ENCODE measurements at places on chromosomes 7 and 10.

DNA sequence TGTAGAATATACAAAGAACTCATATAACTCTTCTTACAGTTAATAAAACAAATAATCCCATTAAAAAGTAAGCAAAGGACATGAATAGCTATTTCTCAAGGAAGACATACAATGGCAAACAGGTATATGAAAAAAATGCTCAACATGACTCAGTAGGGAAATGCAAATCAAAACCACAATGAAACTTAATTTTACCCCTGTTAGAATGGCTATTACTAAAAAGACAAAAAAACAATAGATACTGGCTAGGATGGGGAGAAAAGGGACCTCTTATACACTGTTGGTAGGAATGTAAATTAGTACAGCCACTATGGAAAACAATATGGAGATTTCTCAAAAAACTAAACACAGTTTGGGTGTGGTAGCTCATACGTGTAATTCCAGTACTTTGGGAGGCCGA lies 37.8 kb downstream of the HERPUD2 start:
- no peak for DNase-seq

DNA sequence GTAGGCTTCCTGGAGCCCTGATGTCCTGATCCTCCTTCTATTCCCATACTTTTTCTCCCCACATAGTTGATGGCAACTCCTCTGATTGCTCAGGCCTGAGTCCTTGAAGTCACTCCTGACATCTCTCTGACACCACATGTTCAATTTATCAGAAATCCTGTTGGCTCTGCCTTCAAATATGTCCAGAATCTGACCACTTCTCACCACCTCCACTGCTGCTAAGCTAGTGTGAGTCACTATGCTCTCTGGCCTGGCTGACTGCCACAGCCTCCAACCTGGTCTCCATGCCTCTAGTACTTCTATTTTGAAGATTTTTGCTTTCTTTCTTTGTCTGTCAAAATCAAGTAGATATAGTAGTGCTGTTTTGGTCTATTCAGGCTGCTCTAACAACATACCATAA lies 53.0 kb downstream of the TMEM229A start:
- DNase-seq, result no peak

GRCh38 chr10:133335246-133336117 lies 1.2 kb downstream of the CALY start:
- DNase-seq, result peak; percentile 65

GRCh38 chr10:111479966-111480365 lies 403.1 kb downstream of the ADRA2A start:
- no peak for DNase-seq

DNA sequence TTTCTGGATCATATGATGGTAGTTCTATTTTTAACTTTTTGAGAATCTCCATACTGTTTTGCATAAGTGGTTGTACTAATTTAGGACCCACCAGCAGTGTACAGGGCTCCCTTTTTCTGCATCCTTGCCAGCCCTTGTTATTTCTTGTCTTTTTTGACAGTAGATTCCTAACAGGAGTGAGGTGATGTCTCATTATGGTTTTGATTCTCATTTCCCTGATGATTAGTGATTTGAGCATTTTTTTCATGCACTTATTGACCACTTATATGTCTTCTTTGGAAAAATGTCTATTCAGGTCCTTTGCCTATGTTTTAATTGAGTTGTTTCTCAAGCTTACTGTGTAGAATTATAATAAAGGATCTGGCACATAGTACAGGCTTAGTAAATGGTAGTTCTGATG lies 238.8 kb upstream of the BMPER start:
- DNase-seq, result no peak

GRCh38 chr10:31011665-31012022 lies 20.0 kb downstream of the ZNF438 start:
- no peak for DNase-seq

DNA sequence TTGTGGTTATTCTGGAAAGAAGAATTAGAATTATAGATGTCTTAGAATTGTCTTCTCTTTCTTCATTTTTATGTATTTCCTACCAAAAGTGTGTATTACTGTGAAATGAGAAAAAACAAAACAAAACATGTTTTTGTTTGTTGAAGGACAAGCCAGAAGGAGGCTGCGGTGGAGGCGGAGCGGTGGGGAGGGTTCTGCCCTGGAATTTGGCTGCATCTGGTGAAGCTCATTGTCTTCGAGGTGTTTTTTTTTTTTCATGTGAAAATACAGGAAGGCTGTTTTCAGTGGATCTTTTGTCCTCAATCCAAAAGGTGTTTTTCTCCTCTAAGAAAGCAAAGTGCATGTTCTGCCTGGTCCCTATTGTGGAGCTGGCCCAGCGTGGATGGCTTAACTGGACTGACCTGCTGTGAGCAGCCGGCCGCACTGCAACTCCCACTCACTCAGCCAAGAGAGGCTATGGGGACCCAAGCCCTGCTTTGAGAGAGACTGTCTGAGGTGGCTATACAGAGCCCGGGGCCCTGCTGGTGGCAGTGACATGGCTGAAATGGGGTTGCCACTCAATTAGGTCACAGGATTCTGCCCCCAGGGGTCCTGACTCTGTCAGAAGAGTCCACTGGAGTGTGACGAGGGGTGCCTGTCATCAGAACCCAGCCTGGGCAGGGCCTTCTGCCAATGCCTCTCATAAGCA lies 184.9 kb upstream of the MKI67 start:
- no peak for DNase-seq

GRCh38 chr7:26348234-26348851 lies 56.7 kb downstream of the SNX10 start:
- no peak for DNase-seq

DNA sequence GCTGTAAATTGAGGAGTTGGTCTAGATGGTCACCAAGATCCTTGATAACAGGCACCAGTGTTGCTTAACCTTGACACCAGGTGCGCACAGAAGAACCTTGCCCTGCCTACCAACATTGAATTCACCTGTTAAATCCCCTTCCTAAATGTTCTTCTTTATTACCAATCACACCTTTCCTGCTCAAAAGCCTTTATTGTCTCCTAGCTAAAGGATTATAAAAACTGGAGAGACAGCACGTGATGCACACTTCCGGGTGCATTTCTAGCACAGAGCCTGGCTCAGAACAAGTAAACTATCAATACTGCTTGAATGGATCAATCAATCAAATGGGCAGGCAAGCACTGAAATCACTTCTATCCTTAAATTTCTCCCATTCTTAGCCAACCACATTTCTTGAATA lies 56.3 kb downstream of the SVIL start:
- no peak for DNase-seq

- DNase-seq, result no peak
These were observed 1004.9 kb downstream of the KCNMA1 start for GRCh38 chr10:76632767-76633051.

GRCh38 chr10:112374724-112375541 lies 1.0 kb downstream of the ACSL5 start:
- no peak for DNase-seq

- DNase-seq, result no peak
These were observed 63.0 kb downstream of the HELLS start for GRCh38 chr10:94608559-94608958.

- no peak for DNase-seq
These were observed 64.0 kb downstream of the CDK14 start for GRCh38 chr7:90660100-90660499.

DNA sequence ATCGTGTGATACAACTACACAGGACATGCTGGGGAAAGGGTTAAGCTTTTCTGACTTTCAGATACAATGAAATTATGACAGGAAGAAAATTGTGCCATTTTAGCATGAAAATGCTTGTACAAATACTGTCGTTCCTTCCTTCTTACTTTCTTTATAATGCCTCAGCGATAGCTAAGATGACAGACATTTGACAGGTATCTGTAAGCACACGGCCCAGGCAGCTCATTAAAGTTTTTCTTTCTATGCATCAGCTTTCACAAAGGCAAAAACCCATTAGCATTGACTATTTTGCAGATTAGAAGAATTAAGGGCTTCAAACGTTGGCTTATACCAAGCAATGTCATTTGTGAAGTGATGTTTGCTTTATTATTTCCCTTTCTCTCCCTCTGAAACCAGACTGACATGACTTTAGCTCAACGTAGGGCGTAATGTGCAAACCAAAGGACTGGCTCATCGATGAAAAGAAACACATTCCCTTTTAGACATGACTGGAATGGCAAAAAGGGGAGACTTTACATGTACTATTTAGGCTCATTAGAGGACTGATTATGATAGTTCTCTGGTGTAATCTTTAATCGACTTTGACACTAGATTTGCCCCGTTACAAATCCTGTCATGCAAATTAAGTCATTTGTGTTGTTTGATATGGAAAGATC lies 258.4 kb upstream of the SP8 start:
- no peak for DNase-seq

DNA sequence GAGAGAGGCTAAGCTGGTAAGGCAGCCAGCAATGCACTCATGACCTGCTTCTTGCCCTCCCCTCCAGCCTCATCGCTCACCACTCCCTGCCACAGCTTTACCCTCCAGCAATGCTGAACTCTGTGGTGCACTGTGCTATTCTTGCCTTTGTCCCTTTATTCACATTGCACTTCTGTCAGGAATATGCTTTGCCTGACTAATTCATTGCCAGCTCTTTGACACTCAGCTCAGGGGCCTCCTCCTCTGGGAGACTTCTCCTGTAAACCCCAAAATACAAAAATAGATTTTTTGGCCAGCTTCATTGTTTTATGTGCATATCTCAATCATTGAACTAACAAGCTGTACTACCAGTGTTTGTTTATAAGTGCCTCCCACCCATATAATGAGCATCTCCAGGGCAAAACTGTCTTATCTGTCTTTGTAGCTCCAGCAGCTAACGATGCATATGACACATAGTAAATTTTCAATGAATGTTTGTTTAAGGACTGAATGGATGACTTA lies 8.2 kb downstream of the CNNM1 start:
- peak; percentile 18 for DNase-seq

DNA sequence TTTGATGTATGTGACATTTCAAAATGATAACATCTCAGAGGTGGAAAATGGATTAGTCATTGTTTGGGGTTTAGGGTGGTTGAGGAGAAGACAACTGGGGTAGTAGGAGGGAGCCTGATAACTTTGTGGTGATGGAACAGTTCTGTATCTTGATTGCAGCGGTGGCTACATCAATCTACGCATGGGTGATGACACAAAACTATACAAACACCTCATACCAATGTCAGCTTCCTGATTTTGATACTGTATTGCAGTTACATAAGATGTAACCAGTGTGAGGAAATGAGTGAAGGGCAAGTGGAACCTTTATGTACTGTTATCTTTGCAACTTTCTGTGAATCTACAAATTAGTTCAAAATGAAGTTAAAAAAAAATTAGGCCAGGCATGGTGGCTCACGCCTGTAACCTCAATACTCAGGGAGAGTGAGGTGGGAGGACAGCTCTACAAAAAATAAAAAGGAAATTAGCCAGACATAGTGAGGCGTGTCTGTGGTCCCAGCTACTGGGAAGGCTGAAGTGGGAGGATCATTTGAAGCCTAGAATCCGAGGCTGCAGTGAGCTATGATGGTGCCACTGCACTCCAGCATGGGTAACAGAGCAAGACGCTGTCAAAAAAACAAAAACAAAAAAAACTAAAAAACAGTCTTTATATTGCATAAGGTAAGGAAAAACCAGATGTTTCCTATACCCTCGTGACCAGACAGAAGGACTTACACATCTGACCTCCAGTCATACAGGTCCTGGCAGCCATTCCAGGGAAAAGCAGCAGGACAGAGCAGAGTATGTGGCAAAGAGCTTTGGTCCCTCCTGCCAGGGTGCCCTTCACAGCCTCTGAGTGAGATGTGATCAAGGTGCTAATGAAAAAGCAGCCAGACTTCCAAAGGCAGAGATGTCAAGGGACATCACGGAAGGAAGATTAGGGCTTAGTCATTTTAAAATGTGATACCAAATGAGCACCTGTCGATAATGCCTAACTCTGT lies 50.8 kb downstream of the CYTH3 start:
- no peak for DNase-seq

DNA sequence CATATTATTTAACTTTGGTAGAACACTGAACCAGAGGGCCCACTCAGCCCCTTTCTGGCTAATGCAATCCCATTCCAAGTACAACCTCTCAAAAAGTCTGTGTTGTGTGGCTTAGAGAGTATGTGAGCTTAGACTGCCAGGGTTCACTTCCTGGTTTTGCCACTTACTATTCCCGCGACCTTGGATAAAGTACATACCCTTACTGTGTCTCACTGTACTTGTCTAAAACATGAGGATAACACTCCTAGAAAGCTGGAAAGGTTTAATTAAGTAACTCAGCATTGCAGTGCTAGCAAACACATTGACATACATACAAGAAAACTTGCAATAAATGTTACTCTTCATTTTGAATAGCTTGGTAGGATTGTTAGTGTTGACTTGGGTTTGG lies 215.8 kb downstream of the CHCHD3 start:
- no peak for DNase-seq

DNA sequence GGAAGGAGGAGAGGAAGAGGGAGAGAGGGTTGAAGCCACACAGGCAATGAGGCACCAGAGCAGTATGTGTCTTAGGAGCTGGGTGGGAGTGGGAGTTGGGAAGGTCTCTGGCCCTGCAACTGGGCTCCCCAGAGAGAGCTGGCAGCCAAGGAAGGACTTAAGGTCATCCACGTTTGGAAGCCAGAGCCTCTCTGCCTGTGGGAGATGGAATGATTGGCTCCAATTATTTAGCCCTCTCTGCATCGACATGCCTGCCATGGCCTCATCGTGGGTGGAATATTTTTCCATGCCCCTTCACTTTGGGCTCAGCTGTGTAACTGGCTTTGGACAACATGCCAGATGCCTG lies 478.5 kb downstream of the RPS24 start:
- no peak for DNase-seq

DNA sequence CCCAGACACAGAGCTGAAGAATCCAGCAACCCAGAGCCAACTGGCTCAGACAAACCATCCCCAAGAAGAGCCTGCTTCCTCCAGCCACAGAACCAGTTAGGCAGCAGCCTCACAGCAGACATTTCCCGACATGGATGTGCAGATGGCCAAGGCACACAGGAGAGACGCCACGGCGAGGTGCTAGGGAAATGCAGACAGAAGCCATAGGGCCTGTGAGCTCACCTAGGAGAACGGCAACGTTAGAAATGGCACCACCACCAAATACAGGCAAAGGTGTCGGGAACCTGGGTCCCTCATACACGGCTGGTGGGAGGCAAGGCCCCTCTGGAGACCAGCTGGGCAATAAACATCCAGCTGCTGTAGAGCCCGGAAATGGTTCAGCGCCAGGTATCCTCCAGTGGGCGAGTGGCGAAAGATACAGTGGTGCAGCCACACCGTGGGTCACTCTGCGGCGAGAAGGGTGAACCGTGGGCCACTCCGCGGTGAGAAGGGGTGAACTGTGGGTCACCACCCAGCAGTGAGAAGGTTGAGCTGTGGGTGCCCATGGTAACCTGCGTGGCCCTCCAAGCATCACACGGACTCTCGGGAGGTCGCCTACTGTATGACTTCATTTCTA lies 31.2 kb downstream of the JAKMIP3 start:
- DNase-seq, result no peak
